ENCODE measurements at places on chromosomes 13 and 19.

DNA sequence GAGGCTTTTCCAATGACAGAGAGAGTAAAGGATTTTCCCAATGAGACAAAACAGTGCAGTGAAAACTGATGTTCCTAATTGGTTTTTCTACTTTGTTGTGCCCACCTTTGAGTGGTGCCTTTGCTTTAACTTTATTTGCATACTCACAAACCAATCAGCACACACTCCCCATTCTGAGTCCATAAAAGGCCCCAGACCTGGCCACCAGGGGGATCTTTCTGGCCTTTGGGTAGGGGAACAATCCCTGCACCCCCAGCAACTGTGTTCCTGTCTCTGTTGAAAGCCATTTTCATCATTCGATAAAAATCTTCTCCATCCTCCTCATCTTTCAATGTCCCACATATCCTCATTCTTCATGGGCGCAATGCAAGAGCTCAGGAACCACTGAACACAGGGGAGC lies 252.8 kb downstream of the B3GLCT start:
- no peak for DNase-seq

- no peak for DNase-seq
Measured at GRCh38 chr19:8517551-8518442, 3.8 kb upstream of the ZNF414 start.

- DNase-seq: no peak
Measured at GRCh38 chr13:47853236-47853635, 147.8 kb downstream of the SUCLA2 start.

DNA sequence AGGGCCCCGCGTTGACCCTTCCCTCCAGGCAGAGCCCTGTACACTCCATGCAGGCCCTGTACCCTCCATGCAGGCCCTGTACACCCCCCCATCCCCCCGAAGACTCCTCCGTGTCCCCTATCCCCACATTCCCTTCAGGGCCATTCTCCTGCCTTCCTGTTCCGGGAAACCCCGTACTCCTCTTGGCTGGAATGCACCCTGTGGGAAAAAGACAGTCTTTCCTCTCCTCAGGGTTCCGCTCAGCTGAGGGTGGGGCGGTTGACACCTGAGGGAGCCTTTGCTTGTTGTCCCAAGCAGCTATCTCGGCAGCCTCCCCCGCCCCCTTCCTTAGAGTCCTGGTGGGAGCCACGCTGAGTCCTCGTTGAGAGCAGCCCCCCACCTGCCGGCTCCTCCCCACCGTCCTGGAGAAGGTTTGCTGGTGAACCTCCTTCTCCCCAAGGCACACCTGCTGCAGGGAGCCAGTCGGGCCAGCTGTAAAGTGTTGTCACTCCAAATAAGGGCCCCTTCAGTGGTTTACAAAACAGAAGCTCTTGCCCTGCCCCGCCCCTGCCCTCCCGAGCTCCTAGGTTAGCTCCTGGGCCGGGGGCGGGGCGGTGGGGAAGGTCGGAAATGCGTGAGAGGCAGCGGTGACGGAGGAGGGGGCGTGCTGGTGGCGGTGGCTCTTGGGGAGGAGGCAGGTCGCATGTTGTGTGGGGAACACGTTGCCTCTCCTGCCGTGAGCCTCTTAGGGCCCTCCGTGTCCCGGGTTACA lies 1.5 kb downstream of the GNA11 start:
- DNase-seq: no peak

DNA sequence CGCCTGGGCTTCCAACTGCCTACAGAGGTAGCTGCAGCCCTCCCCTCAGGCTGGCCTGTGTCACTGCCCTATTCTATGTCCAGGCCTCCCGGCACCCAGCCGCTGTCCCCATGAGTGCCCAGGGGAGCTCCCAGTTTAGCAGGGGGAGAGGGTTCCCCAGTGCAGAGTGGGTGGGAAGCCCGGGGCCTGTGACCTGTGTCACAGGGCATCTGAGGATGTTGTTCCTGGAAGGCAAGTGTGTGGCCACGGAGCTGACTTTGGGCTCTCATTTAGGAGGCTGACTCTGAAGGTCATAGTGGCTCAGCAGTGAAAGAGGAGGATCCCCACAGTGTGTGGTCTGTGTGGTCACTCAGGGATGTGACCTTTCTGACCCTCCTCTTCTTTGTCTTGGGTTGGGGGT lies 25.1 kb downstream of the PPP1R37 start:
- no peak for DNase-seq

- no peak for DNase-seq
Measured at GRCh38 chr13:34805347-34805746, 136.7 kb upstream of the NBEA start.
